ENCODE measurements at places on chromosomes 1 and 21.

- DNase-seq = no peak
Observed at GRCh38 chr1:208793861-208794345, 549.7 kb upstream of the PLXNA2 start.

GRCh38 chr1:25897754-25898153, 8.5 kb downstream of the STMN1 start:
- no peak for DNase-seq

DNA sequence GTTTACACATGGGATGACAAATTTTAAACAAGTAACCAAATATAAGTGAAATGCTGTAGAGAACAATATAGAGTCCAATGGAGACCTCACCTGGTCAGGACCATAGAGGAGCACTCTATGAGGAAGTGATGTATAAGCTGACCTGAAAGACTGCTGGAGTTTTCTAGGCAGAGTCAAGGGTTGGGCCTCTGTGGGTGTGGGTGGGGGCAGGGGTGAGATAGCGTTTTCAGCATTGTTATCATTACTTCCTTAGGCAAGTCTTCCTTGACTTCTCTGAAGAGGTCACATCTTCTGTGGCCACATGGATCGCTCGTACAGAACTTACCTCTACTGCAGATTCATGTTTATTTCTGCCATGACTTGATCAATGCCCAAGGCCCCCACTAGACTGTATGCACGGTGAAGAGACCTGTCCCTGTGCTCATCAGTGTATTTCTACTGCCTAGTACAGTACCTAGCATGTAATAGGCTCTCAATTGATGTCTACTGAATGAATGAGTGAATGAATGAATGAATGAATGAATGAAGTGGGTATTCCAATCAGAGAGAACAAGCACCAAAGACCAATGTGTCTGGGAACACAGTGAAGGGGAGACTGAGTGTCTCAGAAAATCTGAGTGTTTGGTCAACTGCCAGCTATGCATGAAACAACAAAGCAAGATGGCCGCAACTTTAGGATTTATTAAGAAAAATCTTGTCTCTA, 116.5 kb downstream of the RNF220 start:
- DNase-seq = no peak

DNA sequence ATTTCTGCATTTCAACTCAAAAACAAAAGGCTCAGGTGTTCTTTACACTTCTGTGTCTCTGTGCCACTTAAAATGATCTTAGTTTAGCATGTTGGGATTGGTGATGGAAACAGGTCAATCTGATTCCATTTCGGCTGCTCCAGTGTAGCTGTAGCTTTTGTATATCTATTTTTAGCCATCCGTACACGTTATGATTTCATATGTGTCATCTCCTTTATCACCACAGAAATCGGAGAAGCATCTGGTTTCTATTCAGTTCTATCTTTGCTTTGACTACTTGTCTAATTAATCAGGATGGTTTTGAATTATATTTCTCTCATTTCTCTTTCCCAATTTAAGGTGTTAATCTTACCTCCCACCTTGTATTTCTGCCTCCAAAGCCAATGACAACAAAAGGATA, 41.1 kb downstream of the RGS21 start:
- no peak for DNase-seq

- no peak for DNase-seq
Observed at GRCh38 chr1:26768755-26769154, 19.0 kb upstream of the PIGV start.

- DNase-seq = no peak
Observed at GRCh38 chr1:92327794-92328193, 28.9 kb downstream of the RPAP2 start.

All from GF-D8 (cell line).